ENCODE measurements at places on chromosomes 1 and 21.

DNA sequence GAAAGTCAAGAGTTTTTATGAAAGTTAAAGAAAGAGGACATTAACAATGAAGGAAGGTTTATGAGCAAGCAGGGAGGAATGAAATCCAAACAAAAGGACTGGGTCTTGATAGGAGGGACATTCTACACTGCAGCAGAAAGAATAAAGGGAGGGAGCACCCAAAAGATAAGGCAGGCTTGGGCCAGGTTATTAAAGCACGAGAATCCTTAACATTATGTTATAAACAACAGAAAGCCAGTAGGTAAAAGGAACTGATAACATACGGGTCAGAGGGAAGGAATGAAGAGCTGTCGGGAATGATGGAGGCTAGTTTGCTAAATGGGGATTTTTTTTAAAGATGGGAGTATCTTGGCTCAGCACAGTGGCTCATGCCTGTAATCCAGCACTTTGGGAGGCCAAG lies 19.4 kb downstream of the LPGAT1 start:
- no peak for DNase-seq

GRCh38 chr1:247385283-247385682 lies 30.7 kb upstream of the NLRP3 start:
- no peak for DNase-seq

GRCh38 chr1:78958711-78959110 lies 47.8 kb downstream of the ADGRL4 start:
- DNase-seq: no peak

GRCh38 chr1:151897991-151898431 lies 11.3 kb downstream of the THEM4 start:
- no peak for DNase-seq

GRCh38 chr1:9080705-9081291 lies 11.4 kb upstream of the SLC2A5 start:
- DNase-seq: no peak

- DNase-seq: no peak
These were observed 11.9 kb upstream of the MRPL55 start for GRCh38 chr1:228120857-228121489.

DNA sequence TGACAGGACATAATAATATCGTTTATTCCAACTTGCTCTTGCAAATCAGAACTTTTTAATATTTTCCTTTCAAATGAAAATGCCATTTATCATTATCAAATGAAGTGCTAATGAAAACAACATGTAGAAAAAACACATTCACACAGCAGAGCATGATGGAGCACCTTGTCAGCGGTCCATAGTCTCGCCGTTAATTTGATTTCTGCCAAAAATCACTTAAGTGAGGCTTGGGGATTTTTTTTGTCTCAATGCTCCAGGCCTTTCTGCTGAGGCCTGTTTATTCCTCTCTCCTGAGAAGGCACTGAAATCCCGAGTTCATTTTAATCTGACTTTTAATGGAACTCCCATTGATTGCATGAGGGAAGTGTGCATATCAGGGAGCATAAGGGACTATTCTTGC lies 122.5 kb downstream of the ELAVL4 start:
- DNase-seq: no peak

DNA sequence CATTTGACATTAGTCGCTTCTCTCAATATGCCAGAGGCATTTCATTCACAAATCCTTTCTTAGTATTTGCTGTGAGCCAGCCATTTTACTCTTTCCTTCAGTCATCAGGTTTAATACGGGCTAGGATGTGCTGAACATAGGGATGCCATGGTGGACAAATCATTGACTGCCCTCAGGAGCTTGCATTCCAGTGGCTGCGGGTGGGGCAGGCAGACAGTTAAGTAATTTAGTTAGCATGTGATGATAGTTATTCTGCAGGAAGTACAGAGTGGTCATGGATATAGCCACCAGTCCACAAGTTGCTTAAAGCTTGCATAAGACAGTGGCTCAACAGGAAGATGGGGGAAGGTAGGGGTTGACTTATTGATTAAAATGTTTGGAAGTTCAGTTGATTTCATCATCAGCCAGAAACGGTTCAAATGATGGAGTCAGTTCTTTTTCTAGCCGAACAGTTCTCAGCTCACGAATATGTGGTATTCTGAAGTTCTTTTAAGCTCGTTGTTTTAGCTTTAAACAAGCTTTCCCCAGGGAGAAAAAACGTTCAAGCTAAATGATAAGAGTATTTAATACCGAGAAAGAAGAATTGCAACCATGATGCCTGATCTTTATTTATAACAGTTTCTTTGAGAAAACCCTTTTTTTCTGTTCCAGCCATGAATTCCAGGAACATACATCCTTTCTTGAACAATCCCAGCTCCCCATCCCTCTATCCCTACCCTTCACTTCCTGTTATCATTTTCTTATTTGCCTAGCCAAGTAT lies 1.4 kb downstream of the SLC22A15 start:
- DNase-seq: no peak

- DNase-seq: peak; percentile 79
These were observed 29.4 kb downstream of the ALG14 start for GRCh38 chr1:95043141-95043980.

- DNase-seq: no peak
These were observed 11.4 kb downstream of the FASLG start for GRCh38 chr1:172670316-172670715.

- no peak for DNase-seq
These were observed 22.2 kb downstream of the SPSB1 start for GRCh38 chr1:9314711-9315379.

DNA sequence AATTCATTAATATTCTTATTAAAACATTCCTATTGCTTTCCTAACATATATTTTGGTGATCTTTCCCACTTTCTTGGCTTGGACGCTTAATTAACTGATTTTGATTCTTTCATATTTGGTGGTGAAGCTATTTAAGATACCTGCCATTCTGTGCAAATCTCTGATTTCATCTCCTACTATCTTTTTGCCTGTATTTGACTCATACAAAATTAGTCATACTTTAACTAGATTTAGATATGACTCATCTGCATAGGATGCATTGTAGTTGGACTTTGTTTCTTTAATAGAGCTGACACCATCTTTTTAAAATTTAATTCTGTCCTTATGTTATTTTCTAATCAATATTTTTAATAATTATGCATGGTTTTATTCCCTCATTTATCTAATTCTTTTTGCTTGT lies 93.8 kb upstream of the PLPPR4 start:
- DNase-seq: no peak

DNA sequence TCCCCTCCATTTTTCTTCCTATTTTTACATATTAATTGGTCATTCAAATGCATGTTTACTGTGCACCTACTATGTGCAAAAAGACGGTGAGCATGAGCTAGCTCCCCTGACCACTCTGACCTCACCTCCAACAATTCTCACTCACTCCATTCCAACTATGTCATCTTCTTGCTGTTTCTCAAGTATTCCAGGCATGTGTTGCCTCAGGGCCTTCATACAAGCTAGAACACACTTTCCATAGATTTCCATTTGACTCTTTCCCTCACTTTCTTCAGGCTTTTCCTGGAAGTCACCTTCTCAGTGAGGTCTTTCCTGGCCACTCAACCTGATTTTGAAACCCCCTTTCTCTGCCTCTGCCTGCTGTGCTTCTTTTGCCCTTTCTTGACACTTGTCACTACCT lies 32.6 kb downstream of the CHIA start:
- no peak for DNase-seq

DNA sequence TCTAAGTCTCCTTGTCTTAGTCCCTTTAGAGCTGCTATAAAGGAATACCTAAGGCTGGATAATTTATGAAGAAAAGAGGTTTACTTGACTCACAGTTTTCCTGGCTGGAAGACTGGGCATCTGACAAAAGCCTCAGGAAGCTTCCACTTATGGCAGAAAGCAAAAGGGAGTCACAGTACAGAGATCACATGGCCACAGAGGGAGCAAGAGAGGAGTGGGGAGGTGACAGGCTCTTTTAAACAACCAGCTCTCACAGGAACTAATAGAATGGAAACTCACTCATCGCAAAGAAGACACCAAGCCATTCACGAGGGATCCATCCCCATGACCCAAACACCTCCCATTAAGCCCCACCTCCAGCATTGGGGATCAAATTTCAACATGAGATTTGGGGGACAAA lies 68.8 kb downstream of the DDAH1 start:
- DNase-seq: no peak

DNA sequence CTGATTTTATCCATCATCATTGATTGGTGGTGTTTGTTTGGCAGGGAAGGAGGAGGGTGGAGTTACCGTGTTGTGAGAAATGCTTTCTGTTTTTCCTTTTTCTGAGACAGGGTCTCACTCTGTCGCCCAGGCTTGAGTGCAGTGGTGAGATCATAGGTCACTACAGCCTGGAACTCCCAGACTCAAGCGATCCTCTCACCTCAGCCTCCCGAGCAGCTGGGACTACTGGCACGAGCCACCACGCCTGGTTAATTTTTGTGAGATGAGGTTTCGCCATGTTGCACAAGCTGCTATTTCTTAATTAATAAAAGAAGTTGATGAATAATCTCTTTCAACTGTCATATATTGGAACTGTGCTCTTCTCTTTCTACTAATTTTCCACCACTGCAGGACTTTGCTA lies 44.3 kb downstream of the HUNK start:
- DNase-seq: no peak

DNA sequence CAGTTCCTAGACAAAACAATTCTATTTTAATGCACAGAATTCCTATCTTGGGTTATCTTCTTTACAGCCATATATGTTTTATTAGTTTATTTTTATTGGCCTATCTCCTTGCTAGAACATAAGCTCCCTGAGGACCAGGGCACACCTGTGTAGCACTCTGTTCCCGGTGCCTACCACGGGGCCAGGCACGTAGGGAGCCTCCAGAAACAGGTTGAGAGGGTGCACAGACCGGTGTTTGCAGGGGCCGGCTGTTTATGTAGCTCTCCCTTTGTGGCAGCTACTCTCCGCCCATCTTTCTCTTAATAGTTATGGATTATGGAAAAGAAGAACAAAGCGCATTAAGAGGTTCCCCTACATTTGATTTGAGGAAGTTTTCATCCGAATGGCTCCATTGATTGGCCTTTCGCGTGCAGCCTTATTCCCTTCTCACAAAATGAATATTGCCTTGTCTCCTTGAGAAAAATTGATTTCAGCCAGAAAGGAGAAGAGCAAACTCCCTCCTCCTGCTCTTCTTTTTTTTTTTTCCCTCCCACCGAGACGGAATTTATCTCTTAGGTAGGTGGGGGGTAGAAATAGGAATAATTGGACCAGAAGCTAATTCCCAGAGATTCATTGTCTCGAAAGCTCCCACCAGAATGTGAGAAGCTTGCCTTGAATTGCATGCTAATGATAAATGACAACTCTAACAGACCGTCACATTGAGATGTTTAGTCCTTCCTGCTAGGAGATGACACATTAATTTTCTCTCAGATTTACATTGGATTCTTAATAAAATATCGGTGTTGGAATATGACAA lies 447.4 kb downstream of the CAMTA1 start:
- no peak for DNase-seq

GRCh38 chr1:36950604-36951291 lies 83.6 kb downstream of the GRIK3 start:
- no peak for DNase-seq

DNA sequence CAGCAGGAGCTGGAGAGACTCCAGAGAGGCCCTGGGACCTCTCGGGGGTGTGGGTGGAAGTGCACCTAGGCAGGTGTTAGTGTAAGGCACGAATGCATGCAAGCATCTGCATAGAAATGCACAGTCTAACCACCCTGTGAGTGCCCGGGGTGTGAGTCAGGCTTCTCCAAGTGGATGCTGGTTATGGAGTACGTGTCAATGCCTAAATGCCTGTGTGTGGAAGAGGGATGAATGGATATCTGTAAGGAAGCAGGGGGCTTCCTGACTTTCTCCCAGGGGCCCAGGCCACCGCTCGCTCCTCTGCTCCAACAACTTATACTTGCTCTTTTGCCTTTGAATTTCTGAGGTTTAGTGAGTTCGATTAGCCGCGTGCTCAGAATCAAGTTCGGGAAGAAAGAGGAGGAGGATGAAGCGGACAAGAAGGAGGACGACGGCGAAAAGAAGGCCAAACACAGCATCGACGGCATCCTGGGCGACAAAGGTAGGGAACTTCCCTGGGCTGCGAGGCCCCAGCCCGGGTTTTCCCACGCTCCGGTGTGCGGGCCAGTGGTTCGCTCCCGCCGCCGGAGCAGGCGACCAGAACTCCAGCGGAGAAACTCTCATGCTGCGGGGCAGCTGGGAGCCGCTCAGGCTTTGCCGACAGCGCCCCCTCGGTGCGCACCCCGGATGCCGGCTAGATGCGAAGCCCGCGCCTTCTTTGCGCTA lies 5.4 kb downstream of the PAX7 start:
- DNase-seq: no peak

Measured in CD4-positive, CD25-positive, alpha-beta regulatory T cell (primary cell).